Activated T-cell treated with anti-CD3 and anti-CD28 coated beads for 24 hours (primary cell): ENCODE measurements at places on chromosomes 4 and X.

- no peak for DNase-seq
Measured at GRCh38 chrX:12582649-12583048, 208.6 kb upstream of the PRPS2 start.

DNA sequence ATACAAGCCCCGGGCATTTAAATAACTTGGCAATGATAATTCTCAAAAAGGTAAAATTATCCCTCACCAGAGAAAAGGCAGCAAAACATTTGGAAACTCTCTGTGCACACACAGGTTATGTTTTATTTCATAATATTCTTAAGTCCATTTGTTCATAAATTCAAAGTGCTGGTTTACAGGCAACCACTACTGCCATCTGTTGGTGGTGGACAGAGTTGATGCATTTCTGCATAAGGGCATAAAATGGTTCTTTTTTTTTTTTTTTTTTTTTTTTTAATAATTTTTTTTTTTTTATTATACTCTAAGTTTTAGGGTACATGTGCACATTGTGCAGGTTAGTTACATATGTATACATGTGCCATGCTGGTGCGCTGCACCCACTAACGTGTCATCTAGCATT lies 31.5 kb upstream of the IL21 start:
- DNase-seq, result peak; percentile 53

GRCh38 chrX:46873746-46874145 lies 36.9 kb downstream of the RP2 start:
- DNase-seq, result no peak

DNA sequence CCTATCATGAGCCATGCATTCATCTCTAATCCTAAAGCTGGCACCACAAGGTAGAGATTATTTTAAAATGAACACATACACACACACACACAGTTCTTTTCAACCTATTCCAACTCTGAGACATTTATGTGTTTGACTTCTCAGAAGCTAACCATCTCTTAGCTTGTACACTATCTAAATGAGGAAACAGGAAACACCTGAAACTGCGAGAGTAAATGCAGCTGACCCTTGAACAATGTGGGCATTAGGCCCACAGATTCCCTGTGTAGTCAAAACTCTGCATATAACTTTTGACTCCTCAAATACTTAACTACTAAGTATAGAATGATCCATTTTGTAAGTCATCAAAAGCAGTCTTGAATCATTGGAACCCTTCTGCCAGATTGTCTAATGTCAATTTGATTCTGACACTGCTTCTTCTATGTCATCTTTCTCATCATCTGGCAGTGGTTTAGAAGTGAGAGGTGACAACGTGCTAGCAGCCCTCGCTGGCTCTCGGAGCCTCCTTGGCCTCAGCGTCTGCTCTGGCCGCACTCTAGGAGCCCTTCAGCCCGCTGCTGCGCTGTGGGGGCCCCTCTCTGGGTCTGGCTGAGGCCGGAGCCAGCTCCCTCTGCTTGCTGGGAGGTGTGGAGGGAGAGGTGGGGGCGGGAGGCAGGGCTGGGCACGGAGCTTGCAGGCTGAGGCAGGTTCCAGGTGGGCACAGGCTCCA lies 21.4 kb upstream of the IL15 start:
- no peak for DNase-seq

GRCh38 chr4:7324651-7325121 lies 110.0 kb downstream of the PSAPL1 start:
- no peak for DNase-seq

- no peak for DNase-seq
Measured at GRCh38 chr4:1177274-1178141, 5.1 kb upstream of the SPON2 start.

- DNase-seq, result no peak
Measured at GRCh38 chr4:73922766-73923630, 53.8 kb downstream of the CXCL1 start.

- no peak for DNase-seq
Measured at GRCh38 chr4:79906303-79906702, 166.7 kb downstream of the ANTXR2 start.

GRCh38 chr4:20490734-20491133 lies 209.5 kb upstream of the PACRGL start:
- DNase-seq, result no peak

DNA sequence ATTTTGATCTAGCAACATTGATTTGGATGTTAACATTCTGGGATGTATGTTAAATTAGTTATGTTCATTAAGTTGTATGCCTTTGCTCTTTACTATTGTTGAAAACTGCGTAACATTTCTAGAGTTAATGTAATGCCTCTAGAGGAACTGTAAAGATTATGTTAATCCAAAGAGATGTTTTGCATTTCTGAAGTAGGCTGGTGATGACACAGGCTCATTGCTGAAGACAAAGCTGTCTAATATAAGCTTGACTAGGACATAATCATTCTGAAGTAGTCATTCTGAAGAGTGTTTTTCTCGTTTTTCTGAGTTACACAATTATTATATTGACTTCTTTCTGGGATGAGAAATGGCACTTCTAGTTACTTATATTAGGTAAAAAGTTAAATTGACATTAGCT lies 72.9 kb downstream of the LRP2BP start:
- no peak for DNase-seq

GRCh38 chr4:142713282-142714030 lies 132.6 kb downstream of the INPP4B start:
- no peak for DNase-seq
